ENCODE measurements at places on chromosomes 2 and 18. TPM values are rescaled to one million over a fixed set of nuclear protein-coding genes. Genes with fewer than 3 reads are reported as not detected.

DNA sequence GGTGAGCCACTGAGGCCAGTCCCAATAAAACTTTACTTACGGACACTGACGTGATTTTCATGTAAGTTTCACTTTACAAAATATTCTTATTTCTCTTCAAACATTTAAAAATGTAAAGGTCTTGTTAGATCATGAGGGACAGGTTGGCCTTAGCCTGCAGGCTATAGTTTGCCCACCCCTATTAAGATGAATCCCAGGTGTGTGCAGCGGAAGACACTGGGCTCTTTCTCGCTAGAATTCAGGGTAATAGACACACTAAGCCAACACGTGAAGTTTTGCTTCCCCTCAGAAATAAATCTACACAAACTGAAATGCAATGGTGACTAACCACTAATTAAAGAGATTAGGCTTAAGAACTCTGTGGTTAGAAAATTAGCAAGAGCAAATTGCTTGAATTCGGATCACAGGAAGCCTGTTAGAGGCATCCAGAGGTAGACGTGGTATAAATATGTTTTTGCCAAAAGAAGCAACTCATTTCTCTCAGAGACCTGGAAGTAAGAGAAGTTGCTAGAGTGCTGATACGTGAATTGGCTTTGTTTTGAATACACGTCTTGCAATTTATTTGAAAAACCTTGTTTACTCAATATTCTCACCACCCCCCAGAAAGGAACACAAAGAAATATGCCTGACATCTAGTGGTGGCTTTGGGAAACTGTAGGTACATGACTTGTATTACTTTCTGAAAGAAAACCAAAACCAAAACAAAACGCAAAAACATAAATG lies 151.6 kb downstream of the DTNB start:
- H3K4me1 ChIP-seq: no peaks in the 10 kb centered on the region
- no peaks in the 10 kb centered on the region for H3K36me3 ChIP-seq
- no peaks in the 10 kb centered on the region for H3K27me3 ChIP-seq
- no peak overlapping the region for H3K4me3 ChIP-seq

DNA sequence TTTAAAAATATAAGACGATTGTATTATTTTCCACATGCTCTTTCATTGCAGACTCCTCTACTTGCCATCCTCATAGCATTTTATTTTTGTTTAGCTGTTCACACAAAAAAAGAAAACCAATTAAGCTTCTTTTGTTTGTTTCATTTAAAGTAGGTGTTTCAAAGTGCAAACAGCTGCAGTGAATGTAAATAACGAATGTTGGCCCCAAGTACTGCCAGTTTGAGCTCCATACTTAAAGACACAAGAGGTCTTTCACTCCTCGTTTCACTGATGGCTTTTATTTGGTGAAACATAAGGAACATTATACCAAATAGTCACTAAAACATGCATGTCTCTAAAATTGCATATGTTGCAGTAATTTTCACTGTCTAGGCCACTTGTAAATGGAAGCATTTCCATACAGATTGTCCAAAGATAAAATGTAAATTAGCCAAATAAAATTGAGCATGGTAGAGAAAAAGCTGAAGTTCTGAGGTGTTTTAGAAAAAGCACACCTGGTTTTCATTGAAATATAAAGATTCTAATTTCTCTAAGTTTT lies 253.4 kb downstream of the TMX3 start:
- no peak for DNase-seq
- no peak overlapping the region for H3K27ac ChIP-seq
- H3K4me1 ChIP-seq: no peaks in the 10 kb centered on the region
- no peaks in the 10 kb centered on the region for H3K27me3 ChIP-seq
- H3K36me3 ChIP-seq: no peaks in the 10 kb centered on the region

LRRTM4 gene
- total RNA-seq: 30.4 TPM

- no peaks in the 10 kb centered on the region for H3K36me3 ChIP-seq
- no peaks in the 10 kb centered on the region for H3K4me1 ChIP-seq
- no peak for DNase-seq
- H3K27me3 ChIP-seq: no peaks in the 10 kb centered on the region
- H3K27ac ChIP-seq: no peak overlapping the region
- H3K4me3 ChIP-seq: no peak overlapping the region
Observed at GRCh38 chr2:80168801-80169200, 135.8 kb downstream of the LRRTM1 start.

M1AP gene
- 0.33 TPM for total RNA-seq

FBXO36 gene
- total RNA-seq: 9.3 TPM

- no peaks in the 10 kb centered on the region for H3K27me3 ChIP-seq
- H3K36me3 ChIP-seq: no peaks in the 10 kb centered on the region
- H3K27ac ChIP-seq: no peak overlapping the region
- no peaks in the 10 kb centered on the region for H3K4me1 ChIP-seq
- no peak for DNase-seq
- H3K4me3 ChIP-seq: no peak overlapping the region
Observed at GRCh38 chr2:55948176-55948923, 24.8 kb upstream of the EFEMP1 start.

COBLL1 gene
- 23.7 TPM for total RNA-seq

- H3K4me3 ChIP-seq: no peak overlapping the region
- peaks cover 13% of the 10 kb centered on the region for H3K4me1 ChIP-seq
- no peaks in the 10 kb centered on the region for H3K36me3 ChIP-seq
- no peak for DNase-seq
Observed at GRCh38 chr2:105396254-105397024, 2.4 kb downstream of the FHL2 start.

GRCh38 chr2:102449370-102449974 lies 23.6 kb upstream of the SLC9A4 start:
- no peak overlapping the region for H3K4me3 ChIP-seq
- H3K27me3 ChIP-seq: no peaks in the 10 kb centered on the region
- no peak overlapping the region for H3K27ac ChIP-seq
- H3K36me3 ChIP-seq: no peaks in the 10 kb centered on the region

DNA sequence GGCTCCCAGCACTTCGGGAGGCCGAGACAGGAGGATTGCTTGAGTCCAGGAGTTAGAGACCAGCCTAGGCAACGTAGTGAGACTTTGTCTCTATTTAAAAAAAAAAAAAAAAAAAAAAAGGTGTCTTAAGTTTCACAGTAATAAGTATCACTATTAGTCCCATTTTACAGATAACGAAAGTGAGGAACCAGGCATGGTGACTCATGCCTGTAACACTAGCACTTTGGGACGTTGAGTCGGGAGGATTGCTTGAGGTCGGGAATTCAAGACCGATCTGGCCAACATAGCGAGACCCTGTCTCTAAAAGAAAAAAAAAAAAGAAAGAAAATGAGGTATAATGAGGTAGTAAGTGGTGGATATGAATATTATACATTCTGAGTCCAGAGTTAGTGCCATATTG lies 2.5 kb downstream of the KCNJ13 start:
- no peaks in the 10 kb centered on the region for H3K27me3 ChIP-seq
- no peaks in the 10 kb centered on the region for H3K36me3 ChIP-seq
- H3K4me1 ChIP-seq: no peaks in the 10 kb centered on the region
- no peak overlapping the region for H3K4me3 ChIP-seq

DNA sequence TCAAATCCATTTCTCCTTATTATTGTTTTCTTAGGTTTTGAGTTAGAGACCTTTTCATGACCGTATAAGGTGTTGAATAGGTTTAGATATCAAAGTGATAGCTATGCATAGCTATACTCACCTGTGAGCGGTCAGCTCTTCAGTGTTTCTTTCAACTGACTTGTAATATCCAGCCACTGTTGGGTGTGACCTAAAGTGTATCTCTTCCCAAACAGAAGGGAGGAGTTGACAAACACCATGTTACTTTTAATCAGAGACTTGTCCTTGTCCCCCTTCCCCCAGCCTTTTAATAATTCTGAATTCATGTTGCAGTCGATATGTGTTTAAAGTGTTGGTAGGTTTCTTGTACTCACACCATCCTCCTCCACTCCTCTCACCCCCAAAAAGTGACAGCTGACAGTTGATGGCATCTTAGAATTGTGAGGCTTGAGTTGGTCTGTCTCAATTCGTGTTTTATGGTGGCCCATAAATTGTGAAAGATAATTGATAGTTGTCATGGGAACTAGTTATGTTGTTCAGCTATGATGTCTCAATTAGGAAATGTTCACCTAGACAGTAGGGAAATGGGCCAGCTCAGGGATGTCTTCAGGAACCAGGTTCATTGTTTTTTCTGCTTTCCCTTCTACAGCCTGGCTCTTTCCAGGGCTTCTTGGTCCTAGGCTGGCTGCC lies 12.0 kb downstream of the NEDD4L start:
- H3K27ac ChIP-seq: no peak overlapping the region
- peaks cover 10% of the 10 kb centered on the region for H3K4me1 ChIP-seq
- H3K4me3 ChIP-seq: no peak overlapping the region
- no peaks in the 10 kb centered on the region for H3K27me3 ChIP-seq

- H3K4me1 ChIP-seq: no peaks in the 10 kb centered on the region
- no peaks in the 10 kb centered on the region for H3K27me3 ChIP-seq
- no peak for DNase-seq
- no peaks in the 10 kb centered on the region for H3K36me3 ChIP-seq
- H3K27ac ChIP-seq: no peak overlapping the region
Observed at GRCh38 chr2:36270758-36271157, 84.8 kb upstream of the CRIM1 start.

GREB1 gene
- total RNA-seq: 36.6 TPM

DNA sequence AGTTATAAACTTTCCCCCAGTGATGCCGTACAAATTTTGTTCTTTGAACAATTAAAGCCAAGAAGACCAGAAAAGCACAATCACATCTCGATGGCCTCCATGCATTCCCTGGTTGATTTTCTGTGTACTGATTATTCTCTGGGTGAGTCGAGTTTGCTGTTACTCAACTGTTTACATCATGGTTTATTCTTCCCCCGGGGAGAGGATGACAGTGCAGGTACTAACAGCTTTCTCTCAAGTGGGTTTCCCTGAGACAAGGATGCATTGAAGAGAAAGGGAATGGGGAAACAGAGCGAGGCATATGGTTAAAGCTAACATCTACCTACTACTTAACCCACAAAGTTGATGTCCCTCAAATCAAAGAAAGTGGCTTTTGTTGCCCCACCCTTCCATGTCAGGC lies 410.8 kb upstream of the FANCL start:
- no peaks in the 10 kb centered on the region for H3K36me3 ChIP-seq
- no peak overlapping the region for H3K4me3 ChIP-seq
- H3K27ac ChIP-seq: no peak overlapping the region
- H3K4me1 ChIP-seq: no peaks in the 10 kb centered on the region
- no peaks in the 10 kb centered on the region for H3K27me3 ChIP-seq

Measured in spinal cord (tissue), 10 donors.